ENCODE measurements at places on chromosomes 7 and 10.
A peak's percentile ranks its signal among the peaks of the same experiment; 100 is the strongest.

DNA sequence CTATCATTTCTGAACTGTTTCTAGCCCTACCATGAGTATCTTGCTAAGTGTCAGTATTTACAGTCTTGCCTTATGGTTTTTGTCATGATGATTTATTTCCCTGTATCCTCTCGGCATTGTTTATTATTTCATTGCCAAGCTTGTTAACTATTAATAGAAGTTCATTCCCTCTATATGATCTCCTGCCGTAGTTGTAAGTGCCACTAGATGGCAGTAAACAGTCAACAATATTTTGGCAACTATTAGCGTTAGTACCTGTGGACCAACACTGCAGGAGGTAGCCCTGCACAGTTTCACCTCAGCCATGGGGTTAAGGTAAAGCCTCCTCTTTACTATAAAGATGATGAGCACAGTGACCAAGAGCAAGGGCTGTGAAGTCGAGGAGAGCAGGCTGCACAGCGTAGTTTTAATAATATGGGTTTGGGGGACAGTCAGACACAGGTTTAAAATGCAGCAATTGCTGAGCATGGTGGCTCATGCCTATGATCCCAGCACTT lies 26.1 kb upstream of the CCNJ start:
- DNase-seq: peak; percentile 78

DNA sequence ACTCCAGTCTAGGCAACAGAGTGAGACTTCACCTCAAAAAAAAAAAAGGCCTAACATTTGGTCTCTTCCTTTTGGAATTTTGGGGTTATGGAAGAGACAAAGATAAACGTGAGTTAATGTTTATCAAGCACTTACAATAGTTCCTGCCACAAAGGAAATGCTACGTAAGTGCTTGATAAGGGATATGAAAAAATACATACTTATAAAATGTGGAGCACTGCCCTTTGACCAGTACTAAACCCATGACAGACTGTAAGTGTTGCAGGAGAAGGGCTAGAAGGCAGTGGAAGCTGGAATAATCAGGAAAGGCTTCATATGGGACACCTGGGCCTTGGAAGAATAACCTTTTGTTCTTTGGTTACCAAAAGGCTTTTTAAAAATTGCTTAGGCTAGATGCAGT lies 25.5 kb downstream of the TMEM248 start:
- DNase-seq: no peak

GRCh38 chr10:13734151-13734550 lies 147.4 kb downstream of the PRPF18 start:
- DNase-seq: no peak

DNA sequence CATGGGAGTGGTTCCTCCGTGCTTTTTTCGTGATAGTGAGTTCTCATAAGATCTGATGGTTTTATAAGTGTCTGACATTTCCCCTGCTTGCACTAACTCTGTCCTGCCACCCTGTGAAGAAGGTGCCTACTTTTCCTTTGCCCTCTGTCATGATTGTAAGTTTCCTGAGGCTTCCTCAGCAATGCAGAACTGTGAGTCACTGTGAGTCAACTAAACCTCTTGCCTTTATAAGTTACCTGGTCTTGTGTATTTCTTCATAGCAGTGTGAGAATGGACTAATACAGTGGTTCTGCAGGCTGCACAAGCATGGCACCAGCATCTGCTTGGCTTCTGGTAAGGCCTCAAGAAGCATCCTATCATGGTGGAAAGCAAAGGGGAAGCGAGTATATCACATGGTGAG lies 1144.6 kb downstream of the SORCS3 start:
- DNase-seq: no peak

- no peak for DNase-seq
Observed at GRCh38 chr7:30068117-30068516, 39.9 kb downstream of the PLEKHA8 start.

DNA sequence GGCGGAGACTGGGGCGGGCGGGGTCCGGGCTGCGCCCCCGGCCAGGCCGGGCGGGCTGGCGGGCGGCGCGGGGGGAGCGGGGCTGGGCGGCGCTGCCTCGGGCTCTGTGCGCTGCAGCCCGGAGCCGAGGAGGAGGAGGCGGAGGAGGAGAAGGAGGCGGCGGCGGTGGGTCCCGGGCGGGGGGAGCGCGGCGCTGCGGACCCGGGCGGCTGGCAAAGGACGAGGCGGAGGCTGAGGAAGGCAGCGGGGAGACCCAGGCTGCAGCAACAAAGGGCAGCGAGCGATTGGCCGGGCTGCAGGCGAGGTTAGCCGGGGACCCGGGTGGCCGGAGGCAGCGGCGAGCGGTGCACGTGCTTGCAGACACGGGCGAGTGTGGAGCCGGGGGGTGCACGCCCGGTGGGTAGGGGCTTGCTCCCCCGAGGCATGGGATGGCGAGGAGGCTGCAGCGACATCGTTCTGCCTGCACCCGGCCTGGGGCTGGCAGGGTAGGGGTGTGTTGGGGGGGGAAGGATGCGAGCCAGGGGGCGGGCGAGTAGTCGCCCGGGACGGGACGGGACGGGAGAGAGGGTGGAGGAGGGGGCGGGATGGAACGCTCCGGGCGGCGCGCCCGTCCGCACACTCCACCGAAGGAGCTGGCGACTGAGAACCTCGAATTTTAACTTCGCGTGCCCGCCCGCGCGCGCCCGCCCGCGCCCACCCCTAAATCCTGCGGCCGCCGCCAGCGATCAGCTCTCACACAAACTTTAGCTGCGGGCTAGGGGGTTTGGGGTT lies 844 bp upstream of the KAT6B start:
- DNase-seq: peak; percentile 64

DNA sequence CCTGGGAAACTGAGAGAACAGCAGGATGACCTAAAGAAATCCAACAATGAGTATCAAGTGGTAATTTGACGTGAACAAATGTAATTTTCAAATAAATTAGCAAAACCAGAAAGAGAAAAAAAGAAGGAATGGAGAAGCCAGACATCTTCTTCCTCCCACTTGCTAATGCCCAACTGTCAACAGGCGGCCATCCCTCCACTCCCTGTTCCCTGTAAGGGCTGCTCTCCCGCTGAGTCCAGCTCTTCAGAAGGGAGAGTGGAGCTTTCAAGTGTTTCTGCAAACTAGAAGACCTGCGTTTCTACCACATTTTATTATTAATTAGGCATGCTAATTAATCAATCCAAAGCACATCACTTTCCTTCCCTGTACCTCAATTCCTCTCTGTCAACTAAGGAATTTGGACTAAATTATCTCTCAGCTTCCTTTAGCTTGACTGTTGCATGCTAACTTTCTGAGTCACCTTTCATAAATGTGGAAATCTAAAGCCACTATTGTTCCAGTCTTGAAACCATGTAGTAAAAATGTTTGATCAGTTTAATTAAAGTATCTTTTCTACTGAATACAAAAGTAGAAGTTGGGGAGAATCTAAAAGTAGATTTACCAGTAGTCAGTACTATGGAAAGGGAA lies 48.4 kb upstream of the CUL1 start:
- no peak for DNase-seq

- DNase-seq: no peak
Observed at GRCh38 chr7:10981317-10981716, 7.6 kb downstream of the PHF14 start.

- DNase-seq: no peak
Observed at GRCh38 chr10:93309062-93309461, 173.1 kb downstream of the MYOF start.

DNA sequence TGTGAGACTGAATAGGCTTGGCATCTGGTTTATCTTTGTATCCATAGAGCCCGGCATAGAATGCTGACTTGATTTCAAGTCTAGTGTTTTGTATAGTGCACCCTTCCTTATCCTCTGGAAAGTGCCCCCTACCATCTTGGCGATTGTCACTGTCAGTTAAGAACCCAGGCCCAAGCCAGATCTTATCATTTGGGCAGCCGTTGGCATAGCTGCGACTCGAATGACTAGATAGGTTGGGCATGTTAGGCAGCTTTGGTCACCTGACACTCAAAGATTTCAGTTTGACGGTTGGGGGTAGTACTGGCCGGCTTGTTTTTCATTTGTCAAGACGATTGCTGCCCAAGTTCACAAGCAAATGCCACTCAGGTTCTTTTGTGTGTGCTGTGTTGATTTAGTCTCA lies 6.6 kb downstream of the NIPSNAP2 start:
- DNase-seq: peak; percentile 50

DNA sequence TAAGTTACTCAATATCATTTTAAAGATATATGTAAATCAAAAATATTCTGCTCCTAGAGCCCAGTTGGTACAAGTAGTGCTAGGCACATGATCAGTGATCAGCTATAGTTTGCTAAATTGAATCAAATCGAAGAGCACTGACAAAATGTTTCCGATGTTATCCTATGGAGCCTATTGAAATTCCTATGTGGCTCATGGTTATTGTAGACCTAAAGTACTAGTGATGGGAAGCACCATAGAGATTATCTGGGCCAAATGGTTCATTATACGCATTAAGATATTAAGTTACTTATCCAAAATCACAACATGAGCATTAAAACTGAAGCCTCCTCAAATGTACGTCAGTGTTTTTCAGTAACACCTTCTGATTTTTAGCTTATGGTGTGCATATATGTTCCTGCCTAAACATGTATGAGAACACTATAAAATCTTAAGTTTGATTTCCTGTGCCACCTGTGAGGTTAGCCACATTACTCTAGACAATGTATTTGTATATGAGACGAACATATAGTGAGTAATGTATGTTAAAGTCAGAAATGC lies 103.2 kb downstream of the IQUB start:
- no peak for DNase-seq

- DNase-seq: no peak
Observed at GRCh38 chr10:127937069-127937468, 30.2 kb downstream of the PTPRE start.

- no peak for DNase-seq
Observed at GRCh38 chr10:102312683-102313082, 67.4 kb downstream of the GBF1 start.

- DNase-seq: no peak
Observed at GRCh38 chr7:156184164-156184563, 371.9 kb upstream of the SHH start.

DNA sequence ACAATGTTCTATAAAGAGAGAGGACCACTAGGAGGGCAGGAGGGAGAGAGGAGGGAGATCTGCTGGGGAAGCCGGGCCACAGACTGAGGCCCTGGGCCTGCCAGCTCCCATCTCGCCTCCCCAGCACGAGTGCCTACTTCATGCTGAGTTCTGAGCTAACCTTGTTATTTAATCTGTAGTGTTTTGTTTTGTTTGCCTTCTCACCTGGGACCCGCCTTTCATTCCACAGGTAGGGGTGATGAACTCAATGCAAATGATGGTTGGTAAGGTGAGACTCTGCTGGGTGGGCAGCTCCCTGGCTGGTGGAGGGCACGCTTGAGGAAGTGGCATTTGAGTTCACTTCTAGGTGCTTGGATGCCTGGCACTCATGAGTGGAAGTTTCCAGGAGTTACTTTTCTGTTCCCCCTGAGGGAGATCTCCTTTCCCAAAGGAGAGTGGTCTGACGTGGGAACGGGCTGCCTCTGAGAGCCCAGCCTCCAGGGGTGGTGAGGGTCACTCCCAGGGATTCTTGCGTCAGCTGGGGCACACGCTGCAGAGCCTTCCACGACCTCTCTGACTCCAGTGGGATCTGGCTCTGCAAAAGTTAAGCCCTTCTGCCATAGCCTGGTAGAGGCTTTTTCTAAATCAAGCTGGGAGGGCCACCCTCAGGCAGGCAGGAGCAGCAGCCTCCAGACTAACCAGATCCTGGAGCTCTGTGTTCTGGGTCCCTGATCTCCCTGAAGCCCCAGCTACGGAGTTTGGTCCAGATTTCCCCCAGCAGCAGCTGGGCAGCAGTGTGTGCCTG lies 22.4 kb downstream of the UBTD1 start:
- no peak for DNase-seq

DNA sequence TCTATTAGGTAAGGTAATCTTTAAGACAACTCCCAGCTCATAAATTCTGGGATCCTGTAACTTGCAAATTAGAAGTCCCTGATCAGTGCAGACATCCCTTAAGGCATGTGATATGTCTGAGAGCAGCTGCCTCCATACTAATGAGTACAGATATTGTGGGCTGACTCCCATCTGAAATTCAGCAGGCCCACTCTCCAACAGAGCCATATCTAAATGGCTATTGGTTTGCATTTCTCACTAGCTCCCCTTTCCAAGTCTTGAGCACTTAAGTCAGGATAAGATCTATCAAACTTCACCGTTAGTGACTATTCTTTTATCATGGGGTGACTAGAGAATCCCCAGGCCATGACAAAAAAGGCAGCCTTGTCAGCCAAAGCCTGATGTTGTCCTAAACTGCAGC lies 785.4 kb downstream of the IPMK start:
- DNase-seq: no peak

GRCh38 chr10:12529976-12530375 lies 180.6 kb downstream of the CAMK1D start:
- no peak for DNase-seq

GRCh38 chr7:2553831-2554581 lies 1.3 kb downstream of the BRAT1 start:
- no peak for DNase-seq

DNA sequence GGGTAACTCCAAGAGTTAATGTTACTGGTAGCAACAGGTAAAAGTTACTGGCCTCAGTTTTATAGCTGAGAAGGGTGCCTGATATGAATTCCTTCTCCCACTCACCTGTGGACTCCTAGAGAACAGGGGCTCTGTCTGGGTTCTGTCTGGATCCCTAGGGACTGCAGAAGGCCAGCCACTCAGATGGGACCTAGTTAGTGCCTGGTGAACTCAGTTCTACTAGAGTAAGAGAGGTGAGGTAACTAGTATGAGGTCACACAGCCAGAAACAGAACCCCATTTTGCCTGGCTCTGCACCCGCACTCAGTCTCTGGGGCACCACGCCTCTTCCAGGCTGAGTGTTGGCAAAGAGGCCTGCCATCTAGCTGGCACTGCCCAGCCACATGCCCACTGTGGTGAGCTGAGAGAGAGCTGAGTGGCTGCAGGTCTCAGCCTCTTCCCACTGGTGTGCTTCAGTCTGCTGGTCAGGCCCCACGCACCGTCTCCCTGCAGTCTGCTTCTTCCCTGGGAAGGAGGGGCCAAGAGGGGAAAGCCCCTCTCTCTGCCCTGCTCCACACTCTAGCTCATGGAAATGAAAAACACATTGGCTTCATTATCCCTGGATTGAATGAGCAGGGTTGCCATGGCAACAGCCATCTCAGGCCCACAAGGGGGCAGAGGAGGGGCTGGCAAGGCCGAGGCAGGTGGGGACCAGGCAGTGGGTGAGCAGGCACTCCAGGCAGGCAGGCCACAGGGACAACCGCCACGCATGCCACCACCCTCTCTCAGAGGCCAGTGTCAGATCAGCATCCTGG lies 110.6 kb downstream of the ZMIZ1 start:
- DNase-seq: peak; percentile 10

DNA sequence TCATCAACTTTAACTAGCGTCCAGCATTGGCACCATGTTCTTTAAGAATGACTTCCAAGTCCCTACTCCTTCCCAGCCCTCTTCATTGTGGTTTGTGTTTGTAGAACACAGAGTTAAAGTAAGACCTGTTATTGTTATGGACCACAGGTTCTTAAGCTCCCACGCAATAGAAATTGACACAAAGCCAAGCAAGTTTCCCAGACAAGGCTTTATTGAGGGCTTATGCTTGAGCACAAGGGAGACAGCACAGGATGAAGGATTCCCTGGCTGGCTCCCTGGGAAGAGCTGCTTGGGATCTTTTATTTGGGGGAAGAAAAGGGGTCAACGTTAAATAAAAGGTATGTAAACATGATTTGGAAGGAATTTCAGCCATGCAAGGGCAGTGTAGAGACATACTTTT lies 44.3 kb upstream of the PRKCQ start:
- no peak for DNase-seq
